ENCODE measurements at places on chromosomes 2 and 18. TPM values are rescaled to one million over a fixed set of nuclear protein-coding genes. Genes with fewer than 3 reads are reported as not detected.

GRCh38 chr2:115161771-115162493 is 719.5 kb downstream of the DPP10 start:
- peak; percentile 73 for DNase-seq

PFN4 gene
- polyA plus RNA-seq = 2.1 TPM

GRCh38 chr18:48660346-48661228 is 121.8 kb downstream of the CTIF start:
- no peak for DNase-seq

GRCh38 chr2:100321866-100322820 is at the start of gene LONRF2:
TSS of gene LONRF2 (minus strand) at chr2:100322501. CDS start at chr2:100322093, 408 bp downstream.
- DNase-seq = peak; percentile 67

DNA sequence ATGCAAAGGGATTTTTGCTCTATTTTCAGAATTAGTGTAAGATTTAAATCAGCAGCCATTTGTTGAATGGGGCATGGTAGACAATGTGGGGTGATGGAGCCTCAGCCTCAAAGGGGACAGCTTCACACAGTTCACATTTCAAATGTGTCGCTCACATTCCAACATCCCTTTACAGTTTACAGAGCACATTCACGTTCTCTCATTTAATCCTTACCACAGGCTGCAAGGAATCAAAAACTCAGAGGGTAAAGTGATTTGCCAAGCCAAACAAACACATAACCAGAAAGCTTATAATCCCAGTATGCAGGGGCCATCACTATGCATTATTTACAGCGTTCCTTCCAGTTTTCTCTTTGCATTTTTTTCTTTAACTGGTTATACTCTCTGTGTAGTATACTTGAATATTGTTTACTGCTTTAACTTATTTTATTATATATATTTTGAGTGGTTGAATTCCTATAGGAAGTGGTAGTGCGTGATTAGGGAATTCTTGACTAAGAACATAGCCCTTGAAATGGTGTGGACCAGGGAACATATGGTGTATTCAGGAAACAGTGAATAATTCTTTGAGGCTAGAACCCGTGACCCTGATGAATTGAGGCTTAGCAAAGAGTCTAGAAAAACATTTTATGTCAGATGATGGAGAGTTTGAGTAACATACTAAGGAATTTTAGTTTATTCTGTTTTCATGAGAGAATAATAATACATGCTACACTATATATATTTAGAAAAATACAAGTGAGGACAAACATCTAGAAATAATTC is 18.1 kb upstream of the TAF1B start:
- no peak for DNase-seq

Measured in kidney (tissue), 22 donors.